ENCODE measurements at places on chromosomes 7 and 10.

GRCh38 chr7:130353196-130353595, 8.6 kb downstream of the CPA5 start:
- DNase-seq = no peak

DNA sequence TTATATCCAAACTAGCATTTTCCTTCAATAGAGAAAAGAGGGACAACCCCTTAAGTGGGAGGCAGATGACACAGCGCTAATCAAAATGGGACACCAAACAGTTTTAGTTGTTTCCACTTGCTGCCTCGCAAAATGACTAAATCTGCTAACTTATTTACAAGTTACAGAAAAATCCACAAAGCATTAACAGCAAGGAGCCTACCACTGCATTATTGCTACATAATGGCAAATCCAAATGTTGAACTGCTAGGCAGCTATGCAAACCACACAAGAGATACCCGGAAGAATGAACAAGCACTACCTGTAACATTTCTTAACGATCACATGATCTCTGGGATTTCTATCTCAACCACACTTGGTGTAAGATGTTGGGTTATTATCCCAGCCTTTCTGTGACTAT, 96.7 kb downstream of the SFMBT2 start:
- DNase-seq = no peak

DNA sequence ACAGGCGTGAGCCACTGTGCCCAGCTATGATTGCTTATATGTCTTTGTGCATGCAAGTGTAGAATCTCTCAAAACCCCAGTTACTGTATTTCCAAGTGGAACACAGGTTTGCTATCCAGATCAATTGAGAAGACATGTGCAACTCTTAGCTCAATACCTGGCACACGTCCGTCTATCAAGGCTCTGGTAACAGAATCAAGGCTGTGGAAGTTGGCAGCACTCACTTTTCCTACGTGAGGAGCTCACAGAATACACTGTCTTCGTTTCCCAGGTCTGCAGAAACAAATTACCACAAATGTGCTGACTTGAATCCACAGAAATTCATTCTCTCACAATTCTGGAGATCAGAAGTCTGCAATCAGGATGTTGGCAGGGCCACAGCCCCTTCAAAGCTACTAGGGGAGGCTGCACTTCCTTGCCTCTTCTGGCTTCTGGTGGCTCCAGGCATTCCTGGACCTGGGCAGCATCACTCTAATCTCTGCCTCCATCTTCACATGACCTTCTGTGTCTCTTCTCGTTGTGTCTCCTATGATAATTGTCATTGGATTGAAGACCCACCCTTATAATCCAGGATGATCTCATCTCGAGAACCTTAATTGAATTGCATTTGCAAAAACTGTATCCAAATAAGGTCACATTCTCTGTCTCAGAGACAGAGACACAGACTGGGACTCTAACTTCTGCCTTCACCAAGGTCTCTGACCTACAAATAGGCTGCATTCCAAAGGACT, 84.8 kb upstream of the C7orf33 start:
- DNase-seq = no peak

DNA sequence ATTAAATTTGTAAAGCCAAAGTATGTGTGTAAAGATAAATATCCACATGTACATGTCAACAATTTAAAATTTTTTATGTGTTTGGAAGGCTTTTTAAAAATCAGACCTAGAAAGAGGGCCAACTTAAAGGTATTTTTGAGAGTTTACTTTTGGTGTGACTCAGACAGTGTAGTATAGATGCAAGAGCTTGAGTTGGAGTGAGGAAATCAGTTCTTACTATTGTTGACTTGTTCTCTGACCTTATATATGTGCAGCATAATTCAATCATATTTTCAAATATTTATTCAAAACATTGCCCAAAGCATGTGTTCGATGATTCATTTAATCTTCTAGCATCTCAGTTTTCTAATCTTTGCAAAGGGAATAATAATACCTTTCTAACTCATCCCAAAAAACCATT, 243.7 kb upstream of the PRKCQ start:
- DNase-seq = no peak

- no peak for DNase-seq
Measured at GRCh38 chr7:46449743-46450142, 528.7 kb upstream of the IGFBP3 start.

DNA sequence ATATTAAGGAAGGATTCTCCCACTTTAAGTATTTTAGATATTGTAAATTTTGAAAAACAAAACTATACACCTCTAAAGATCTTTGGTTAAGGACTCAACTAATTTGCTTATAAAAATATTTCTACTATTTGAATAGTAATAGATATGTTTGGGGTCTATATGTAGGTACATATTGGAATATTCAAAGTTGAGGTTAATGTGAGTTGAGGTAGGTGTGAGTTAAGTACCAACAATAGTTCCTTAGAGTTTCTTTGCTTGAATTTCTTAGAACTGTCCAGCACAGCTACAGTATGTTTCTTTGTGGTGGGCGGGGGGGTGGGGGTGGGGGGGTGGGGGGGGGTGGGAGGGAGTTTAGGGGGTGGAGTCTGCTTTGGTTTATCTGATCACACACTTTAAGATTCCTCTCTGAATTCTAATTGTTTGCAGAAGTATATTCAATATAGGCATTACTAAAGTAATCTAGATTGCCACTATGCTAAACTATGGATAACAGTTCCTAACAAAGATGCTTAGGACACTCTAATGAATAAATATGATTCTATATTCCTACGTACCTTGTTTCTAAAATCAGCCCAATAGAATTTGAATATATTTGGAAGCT, 2.1 kb downstream of the GRM3 start:
- no peak for DNase-seq
